ENCODE measurements at places on chromosomes 1 and 21.

DNA sequence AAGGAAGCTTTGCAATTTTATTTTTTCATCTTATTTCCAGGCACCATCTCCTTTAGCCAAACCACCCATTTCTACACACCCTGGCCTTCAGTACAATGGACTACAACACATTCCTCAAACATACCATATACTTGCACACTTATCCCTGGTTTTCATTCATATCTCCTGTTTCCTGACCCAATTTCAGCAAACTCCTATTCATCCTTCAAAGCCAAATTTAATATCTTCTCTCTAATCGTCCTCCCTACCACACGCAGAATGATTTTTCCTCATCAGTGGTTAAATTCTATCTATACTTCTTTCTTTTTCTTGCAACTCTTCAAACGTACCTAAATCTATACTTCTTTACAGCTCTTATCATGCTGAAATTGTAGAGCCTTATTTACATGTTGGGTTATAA lies 2.9 kb downstream of the DENND2C start:
- DNase-seq, result no peak

- DNase-seq, result no peak
These were observed 184.7 kb downstream of the VPS13D start for GRCh38 chr1:12414444-12415018.

- DNase-seq, result peak; percentile 83
These were observed 37.6 kb downstream of the PIK3CD start for GRCh38 chr1:9689011-9689706.

GRCh38 chr1:107529511-107530149 lies 388.8 kb downstream of the NTNG1 start:
- DNase-seq, result peak; percentile 9

DNA sequence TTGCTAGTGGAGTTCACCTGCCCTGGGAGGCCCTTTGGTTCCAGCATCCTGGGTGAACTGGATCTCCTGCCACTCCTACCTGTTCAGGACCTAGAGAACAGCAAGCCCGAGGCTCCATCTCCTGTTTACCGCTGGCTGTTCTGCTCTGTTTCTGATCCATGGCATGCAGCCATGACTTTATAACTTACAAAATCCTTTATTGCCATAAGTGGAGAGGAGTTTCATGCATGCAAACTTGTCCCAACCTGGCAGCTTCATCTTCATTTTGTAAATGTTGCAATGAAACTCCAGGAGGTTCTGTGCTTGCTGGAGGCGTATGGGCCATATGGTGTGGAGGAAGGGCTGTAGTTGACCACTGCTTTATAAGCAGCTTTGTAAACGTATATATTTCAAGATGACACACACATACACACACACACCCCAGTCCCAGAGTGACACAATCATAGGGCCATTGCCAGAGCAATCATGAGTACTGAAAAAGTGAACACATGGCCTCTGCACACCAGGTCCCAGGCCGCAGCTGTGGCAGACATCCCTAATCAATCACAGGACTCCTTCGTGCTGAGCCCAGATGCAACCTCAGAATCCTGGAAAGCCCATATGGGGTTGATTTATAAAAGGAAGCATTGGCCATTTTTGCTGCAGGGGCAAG lies 69.0 kb downstream of the UBIAD1 start:
- no peak for DNase-seq

GRCh38 chr1:39694026-39694425 lies 2.8 kb upstream of the HPCAL4 start:
- DNase-seq, result no peak

- no peak for DNase-seq
These were observed 6.7 kb downstream of the CLDN14 start for GRCh38 chr21:36473203-36473602.

DNA sequence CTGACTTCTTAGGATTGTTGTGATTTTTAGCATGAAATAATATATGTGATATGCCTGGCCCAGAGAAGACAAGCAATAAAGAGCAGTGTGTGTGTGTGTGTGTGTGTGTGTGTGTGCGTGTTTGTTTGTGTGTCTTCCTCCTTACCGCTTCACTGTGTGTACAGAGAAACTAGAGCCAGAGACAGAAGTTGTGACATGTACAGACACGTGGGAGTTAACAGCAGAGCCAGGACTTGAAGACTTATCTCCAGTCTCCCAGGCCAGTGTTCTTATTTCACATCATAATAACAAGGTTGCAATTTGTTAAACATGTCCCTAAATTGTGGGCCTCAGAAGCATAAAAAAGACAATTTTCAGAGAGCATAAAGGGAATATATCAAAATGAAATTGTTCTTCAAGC lies 192.0 kb upstream of the JUN start:
- no peak for DNase-seq

- DNase-seq, result no peak
These were observed 10.5 kb upstream of the C1orf21 start for GRCh38 chr1:184376369-184376768.

DNA sequence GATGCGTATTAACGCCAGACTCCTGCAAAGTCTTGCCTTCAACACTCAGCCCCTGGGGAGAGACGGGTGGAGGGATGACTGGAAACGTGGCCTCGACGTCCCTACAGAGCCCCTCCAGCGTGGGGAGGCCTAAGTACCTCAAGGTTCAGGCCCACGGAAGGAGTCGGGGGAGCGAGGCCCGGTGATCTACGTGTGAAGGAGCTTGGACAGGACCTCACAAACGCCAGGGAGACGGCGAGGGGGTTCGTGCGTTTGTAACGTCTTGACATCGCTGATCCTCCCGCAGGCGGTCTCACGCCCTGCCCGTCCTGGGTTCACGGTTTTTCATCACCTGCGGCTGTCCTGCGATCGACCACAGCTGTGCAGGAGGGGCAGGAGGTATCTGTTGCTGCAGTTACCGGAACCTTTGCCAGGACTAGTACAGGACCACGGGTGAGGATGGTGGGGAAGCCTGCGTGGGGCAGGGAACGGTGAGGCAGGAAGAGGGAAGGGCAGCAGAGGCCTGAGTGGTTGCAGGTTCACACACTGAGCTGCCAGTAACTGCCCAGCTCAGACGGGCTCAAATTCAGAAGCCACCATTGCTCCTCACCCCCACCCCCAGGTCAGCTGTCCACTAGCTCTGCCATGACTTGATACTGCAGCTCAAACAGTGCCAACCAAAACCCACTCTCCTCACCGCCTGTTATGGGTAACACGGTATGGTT lies 889 bp upstream of the CCNL2 start:
- DNase-seq, result no peak

DNA sequence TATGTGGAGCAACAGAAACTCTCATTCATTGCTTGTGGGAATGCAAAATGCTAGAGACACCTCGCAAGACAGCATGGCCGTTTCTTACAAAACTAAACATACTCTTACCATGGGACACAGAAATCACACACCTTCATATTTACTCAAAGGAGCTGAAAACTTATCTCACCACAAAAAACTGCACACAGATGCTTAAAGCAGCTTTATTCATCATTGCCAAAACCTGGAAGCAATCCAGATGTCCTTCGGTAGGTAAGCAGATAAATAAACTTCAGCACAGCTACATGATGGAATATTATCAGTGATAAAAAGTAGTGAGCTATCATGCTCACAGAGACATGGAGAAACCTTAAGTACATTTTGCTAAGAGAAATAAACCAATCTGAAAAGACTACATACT lies 124.3 kb downstream of the RERE start:
- no peak for DNase-seq

DNA sequence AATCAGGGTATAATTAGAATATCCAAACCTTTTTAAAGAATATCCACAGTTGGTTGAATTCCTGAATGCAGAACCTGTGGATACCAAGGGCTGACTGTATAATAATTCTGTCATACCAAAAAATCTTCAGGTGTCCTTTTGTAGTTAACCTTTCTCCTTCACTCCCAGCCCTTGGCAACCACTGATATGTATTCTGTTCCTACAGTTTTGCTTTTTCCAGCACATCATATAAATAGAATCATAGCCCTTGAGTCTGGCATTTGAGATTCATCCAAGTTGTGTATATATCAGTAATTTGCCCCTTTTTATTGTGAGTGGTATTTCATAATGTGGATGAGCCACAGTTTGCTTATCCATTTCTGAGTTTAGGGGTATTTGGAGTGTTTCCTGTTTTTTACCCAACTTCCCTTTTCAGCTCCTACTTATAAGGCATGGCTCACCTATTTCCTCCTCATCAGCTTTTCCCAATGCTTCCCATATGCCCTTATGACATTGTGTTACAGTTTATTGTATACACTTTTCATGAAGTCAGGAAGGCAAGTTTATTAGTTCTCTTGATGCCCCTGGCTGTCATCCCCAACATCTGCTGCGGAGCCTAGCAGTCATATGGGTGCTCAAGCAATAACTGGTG lies 35.0 kb upstream of the AGO1 start:
- DNase-seq, result no peak

DNA sequence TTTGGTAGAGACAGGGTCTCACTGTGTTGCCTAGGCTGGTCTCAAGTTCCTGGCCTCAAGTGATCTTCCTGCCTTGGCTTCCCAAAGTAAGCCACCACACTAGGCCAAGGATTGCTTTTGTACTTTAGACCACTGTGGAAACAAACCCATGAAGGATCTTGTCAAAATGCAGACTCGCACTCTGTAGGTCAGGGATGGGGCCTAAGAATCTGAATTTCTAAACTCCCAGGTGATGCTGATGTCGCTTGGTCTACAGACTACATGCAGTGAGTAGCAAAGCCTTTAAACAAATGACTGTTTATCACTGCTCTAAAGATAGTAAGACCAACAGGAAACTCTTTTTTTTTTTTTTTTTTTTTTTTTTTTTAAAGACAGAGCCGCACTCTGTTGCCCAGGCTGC lies 54.1 kb upstream of the MUTYH start:
- DNase-seq, result no peak

DNA sequence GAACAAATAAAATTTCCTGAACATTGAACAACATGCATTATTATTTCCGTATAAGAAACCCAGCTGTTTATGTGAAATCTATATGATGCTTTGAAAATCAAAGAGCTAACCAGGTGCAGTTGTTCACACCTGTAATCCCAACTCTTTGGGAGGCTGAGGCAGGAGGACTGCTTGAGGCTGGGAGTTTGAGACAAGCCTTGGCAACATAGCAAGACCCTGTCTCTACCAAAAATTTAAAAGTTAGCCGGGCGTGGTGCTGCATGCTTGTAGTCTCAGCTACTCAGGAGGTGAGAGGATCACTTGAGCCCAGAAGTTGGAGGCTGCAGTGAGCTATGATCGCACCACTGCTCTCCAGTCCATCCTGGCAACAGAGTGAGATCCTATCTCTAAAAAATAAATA lies 4.8 kb upstream of the ZNF281 start:
- no peak for DNase-seq

GRCh38 chr1:16023050-16023653 lies 1.3 kb downstream of the CLCNKA start:
- no peak for DNase-seq

DNA sequence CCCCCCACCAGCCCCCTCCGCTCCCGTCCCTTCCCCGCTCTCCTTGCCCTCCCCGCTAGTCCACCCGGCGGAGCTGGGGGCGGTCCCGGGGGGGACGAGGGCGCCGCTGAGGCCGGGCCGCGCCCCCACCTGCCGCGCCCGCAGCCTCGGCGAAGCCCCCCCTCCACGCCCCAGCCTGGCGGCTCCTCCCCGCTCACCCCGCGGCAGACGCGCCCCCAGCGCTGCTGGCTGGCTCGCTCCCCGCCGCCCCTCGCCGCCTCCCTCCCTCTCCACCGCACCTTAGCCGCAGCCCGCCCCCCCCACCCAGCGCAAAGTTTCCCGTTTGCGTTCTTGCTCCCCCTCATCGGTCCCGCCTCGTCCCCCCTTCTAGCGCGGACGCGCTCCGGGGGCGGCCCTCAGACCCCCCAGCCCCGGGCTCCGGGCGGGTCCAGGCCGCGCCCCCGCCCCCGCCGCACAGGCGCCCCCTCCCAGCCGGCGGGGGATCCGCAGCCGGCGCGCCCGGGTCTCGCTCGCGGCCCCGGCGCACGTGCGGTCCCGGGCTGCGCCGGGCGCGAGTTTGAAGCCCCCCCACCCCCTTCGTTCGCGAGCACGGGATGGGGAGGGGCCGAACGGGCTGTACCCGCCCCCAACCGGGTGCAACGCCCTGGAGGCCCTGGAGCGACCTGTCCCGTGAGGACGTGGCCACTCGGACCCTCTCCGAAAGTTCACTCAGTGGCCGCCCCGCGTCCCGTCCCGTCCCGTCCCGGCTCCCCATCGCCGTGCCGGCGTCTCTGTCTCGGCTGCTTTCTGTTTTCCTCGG lies 623 bp downstream of the PTPRF start:
- DNase-seq, result no peak

GRCh38 chr1:13735168-13735930 lies 35.4 kb downstream of the PRDM2 start:
- no peak for DNase-seq

DNA sequence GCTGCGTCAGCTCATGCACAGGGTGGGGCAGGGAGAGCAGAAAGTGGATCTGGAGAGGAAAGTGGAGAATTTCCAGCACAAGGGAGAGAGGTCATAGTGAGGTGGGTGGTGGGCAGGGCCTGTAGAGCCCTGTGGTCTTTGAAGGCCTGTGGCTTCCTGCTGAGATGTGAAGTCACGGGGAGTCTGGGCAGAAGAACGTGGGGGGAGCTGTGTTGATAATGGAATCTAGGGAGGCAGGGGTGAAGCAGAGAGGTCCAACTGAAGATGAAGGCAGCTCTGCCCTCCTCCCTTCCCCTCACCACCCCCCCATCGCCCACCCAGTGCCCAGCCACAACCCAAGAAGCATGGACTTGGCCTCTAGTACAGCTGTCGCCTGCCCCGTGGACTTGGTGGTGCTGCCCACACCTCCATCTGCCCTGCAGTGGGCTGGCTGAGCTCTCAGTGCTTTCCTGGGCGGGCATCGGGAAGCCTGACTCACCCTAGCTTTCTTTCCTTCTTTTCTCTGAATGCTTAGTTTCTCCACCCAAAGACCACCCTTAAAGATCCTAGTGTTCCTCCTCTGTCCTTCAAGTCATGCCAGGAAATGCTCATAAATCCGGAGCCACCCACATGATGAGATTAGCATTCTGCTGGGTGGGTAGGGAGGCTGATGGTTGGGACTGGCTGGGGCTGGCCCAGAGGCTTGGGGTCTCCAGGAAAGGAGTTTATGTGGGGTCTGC lies 186.1 kb downstream of the TRABD2B start:
- no peak for DNase-seq

DNA sequence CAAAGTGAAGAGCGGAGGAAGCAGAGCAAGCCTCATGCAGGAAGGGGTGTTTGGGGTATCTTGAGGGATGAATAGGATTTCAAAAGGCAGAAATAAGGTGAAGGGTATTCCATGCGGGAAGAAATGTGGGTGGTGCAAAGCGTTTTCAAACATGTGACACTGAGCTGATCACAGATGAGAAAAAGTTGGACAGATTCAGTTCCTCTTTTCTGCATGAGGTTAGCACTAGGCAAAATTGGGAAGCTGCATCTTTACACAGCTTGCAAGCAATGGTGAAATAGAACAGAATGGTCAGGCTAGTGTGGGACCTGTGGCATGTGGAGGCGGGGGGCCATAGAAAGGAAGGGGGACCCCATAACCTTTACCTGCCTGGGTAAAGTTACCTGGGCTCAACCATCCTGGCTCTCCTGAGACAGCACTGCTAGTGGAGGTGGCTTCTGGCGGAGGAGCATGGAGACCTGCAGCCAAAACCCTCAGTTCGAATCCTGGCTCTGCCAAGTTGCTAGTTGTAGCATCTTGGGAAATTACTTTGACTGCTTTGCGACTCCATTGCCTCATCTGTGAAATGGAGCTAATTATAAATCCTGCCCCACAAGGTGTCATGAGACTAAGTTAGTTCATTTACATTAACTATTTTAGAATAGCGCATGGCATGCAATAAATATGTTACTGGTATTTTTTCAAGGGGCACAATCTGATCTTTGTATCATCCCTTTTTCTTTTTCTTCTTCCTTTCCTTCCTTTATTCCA lies 16.4 kb downstream of the KCNA10 start:
- no peak for DNase-seq

- DNase-seq, result no peak
These were observed 70.4 kb downstream of the PRPF38A start for GRCh38 chr1:52474807-52475206.

- DNase-seq, result no peak
These were observed 28.2 kb upstream of the CTSK start for GRCh38 chr1:150836129-150836773.
